ENCODE measurements at places on chromosomes 2 and 18.

GRCh38 chr2:10489842-10490555 lies 41.9 kb upstream of the ODC1 start:
- H3K4me3 ChIP-seq = no peak overlapping the region
- no peak for DNase-seq
- H3K4me1 ChIP-seq = peaks cover 13% of the 10 kb centered on the region
- no peak overlapping the region for H3K27ac ChIP-seq
- H3K36me3 ChIP-seq = no peaks in the 10 kb centered on the region

GRCh38 chr18:22223254-22223964 lies 54.0 kb downstream of the GATA6 start:
- no peak overlapping the region for H3K27ac ChIP-seq
- no peaks in the 10 kb centered on the region for H3K36me3 ChIP-seq
- peaks cover 3% of the 10 kb centered on the region for H3K27me3 ChIP-seq
- H3K4me3 ChIP-seq = no peak overlapping the region

GRCh38 chr18:59520562-59521355 lies 161.7 kb upstream of the LMAN1 start:
- no peaks in the 10 kb centered on the region for H3K27me3 ChIP-seq
- H3K36me3 ChIP-seq = no peaks in the 10 kb centered on the region
- no peaks in the 10 kb centered on the region for H3K4me1 ChIP-seq
- DNase-seq = no peak
- no peak overlapping the region for H3K4me3 ChIP-seq
- no peak overlapping the region for H3K27ac ChIP-seq

DNA sequence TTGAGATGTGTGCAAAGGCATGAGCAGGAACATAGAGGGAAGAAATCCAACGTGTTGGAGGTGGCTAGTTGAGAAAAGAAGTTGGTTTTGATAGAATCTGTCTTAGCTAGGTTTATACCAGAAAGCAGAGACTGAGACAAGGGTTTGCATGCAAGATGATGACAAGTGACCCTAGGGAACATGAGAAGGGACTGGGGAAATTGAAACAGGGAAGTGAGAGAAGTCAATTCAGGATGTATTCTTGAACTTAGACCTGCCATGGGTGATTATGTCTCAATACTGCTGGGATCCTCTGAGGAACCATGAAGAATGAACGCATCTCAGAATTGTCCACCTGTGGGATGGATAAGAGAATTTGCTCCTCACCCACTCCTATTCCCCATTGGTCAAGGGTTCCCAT lies 20.5 kb downstream of the IL36A start:
- H3K4me1 ChIP-seq = no peaks in the 10 kb centered on the region
- no peak overlapping the region for H3K4me3 ChIP-seq
- no peak overlapping the region for H3K27ac ChIP-seq
- no peaks in the 10 kb centered on the region for H3K36me3 ChIP-seq

DNA sequence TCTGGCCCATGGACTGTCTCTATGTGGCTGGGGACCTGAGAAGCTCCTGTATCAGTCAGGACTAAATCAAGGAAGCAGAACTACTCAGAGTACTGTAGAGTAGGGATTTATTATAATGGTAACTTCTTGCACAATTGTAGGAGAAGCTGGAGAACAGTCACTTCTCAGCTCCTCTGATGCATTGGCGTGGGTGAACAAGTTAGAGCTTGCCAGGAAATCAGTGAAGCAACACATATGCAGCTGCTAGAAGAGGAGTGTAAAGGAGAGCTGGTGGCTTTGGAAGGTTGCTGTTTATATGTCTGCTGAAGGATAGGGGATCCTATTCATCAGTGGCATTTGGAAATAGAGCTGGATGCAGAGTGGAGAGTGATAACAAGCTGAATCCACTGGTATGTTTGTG lies 215.5 kb upstream of the CWC22 start:
- H3K4me1 ChIP-seq = no peaks in the 10 kb centered on the region
- DNase-seq = no peak
- no peaks in the 10 kb centered on the region for H3K36me3 ChIP-seq
- H3K27ac ChIP-seq = no peak overlapping the region

- H3K4me1 ChIP-seq = peaks cover 53% of the 10 kb centered on the region
- DNase-seq = no peak
- H3K27ac ChIP-seq = peak overlapping the region; percentile 75
- H3K36me3 ChIP-seq = peaks cover 8% of the 10 kb centered on the region
- H3K4me3 ChIP-seq = peak overlapping the region; percentile 91
Observed at GRCh38 chr2:231785822-231786176, 446 bp upstream of the COPS7B start.

DNA sequence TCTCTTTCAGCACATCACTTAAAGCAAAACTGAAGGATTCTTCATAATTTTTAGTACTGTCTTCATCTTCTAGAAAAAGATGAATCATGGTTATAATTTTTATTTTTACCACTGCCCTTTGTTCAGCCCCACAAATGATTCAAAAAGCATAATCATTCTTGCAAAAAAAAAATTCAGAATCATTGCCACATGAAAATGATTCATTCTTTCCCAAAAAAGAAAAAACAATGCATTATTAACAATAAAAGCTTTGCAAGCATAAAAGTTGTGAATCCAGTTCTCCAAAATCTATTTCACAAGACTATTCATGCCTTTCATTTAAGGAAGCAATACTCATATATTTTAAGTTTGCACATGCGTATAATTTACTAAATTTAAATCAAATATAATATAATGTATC lies 204.8 kb downstream of the RBM43 start:
- H3K36me3 ChIP-seq = no peaks in the 10 kb centered on the region
- no peak overlapping the region for H3K27ac ChIP-seq
- no peak overlapping the region for H3K4me3 ChIP-seq
- H3K4me1 ChIP-seq = no peaks in the 10 kb centered on the region
- H3K27me3 ChIP-seq = no peaks in the 10 kb centered on the region

DNA sequence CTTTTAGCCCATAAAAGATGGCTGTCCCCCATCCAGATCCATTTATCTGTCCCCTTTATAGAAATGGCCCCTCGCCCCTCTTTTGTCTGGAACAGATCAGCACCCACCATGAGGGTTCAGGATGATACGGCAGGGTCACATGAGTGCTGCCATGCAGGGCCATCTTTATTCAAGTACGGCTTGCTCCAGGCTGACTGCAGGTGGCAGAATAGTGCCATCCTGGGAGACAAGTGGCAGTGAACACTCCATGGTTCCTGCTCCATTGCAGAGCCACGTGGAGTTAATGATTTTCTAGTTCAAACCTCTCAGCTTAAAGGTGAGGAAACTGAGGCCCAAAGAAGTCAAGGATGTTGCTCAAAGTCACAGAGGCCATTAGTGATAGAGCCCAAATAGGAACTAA lies 180.6 kb downstream of the CLIP4 start:
- no peaks in the 10 kb centered on the region for H3K36me3 ChIP-seq
- no peak for DNase-seq
- H3K27ac ChIP-seq = no peak overlapping the region
- H3K4me1 ChIP-seq = no peaks in the 10 kb centered on the region
- H3K4me3 ChIP-seq = no peak overlapping the region

- no peak overlapping the region for H3K4me3 ChIP-seq
- no peaks in the 10 kb centered on the region for H3K27me3 ChIP-seq
- DNase-seq = no peak
- peaks cover 14% of the 10 kb centered on the region for H3K36me3 ChIP-seq
- H3K4me1 ChIP-seq = peaks cover 13% of the 10 kb centered on the region
- no peak overlapping the region for H3K27ac ChIP-seq
Observed at GRCh38 chr18:21069468-21069867, 42.1 kb downstream of the ROCK1 start.

DNA sequence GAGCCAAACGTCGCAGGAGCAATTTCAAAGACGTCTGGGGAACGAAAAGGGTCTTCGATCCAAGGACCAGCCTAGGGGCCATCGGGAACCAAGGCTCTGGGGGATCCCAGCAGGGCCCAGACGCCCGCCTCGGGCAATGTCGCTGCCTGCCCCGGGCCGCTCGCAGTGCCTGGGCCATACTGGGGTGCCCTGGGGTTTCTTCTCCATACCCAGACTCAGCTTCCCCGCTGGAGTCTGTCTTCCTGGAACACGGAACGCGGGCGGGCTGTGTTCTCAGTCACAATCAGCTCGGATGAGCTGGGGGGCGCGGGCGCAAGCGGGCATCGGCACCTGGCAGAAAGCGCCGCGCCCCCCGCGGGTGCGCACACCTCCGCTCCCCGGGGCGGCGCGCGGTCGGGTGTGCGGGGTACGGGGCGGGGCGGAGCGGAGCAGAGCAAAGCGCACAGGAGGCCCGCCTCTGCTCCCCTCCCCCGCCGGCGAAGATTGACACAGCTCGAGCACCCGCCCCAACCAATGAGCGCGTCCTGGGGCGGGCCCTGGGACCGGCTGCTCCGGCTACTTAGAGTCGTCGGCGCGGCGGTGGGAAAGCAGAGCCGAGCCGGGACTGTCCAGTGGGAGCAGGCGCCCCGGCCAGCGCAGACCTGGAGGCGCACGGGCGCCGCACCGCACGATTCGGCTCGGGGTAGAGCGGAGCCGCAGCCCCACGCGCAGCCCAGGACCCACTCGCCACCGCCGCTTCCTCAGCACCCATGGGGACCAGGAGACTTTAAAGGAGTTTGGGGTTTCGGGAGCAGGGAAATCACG lies at the start of gene LRATD1:
TSS of gene LRATD1 (plus strand) at position 585 of the 804 bp plus-strand sequence. CDS start 1,263 bp downstream, outside the sequence.
- peaks cover 50% of the 10 kb centered on the region for H3K27me3 ChIP-seq
- H3K27ac ChIP-seq = peak within 1 kb of the TSS; percentile 1
- peaks cover 4% of the 10 kb centered on the region for H3K36me3 ChIP-seq
- no peak within 1 kb of the TSS for H3K4me3 ChIP-seq
- H3K4me1 ChIP-seq = no peaks in the 10 kb centered on the region

DNA sequence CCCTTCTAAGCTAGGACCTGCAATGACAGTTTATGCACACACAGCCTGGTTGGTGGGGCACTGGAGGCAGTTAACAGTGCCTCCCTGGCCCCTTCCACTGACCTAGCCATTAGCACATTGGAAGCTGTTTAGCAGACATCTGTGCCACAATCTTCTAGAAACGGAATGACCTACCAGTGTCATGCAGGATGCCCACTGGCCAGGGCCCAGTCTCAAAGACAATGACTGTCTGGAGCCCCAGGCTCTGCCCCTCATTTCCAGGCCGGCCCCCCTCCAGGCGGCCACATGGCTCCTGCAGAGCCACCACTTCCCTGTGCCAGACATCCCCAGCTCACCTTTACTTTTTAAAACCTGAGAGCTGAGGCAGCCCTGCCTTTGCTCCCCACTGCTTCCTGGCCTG lies 123.5 kb upstream of the CAPN13 start:
- H3K4me3 ChIP-seq = no peak overlapping the region
- peaks cover 12% of the 10 kb centered on the region for H3K4me1 ChIP-seq
- no peaks in the 10 kb centered on the region for H3K27me3 ChIP-seq
- H3K36me3 ChIP-seq = no peaks in the 10 kb centered on the region
- H3K27ac ChIP-seq = no peak overlapping the region

DNA sequence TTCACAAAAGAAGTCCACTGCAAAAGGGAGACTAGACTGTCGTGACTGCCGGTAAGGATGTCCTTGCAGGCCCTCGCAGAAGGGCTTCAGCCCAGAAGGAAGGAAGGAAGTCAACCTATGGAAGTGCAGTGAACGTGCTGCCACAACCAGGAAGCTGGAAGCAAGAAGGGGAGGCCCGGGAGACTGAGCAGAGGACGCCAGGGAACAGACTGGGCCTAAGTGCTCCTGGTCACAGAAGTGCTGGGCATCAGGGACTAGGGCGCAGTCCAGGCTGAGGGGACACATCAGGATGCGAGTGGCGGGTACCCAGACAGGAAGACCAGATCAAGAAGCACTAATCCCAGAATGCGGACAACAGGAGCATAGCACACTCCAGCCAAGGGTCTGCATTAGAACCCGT lies 78.8 kb downstream of the PIEZO2 start:
- no peaks in the 10 kb centered on the region for H3K36me3 ChIP-seq
- H3K27ac ChIP-seq = no peak overlapping the region
- no peak for DNase-seq
- no peaks in the 10 kb centered on the region for H3K4me1 ChIP-seq

GRCh38 chr2:145851730-145852129 lies 1331.8 kb upstream of the ZEB2 start:
- no peak overlapping the region for H3K4me3 ChIP-seq
- no peaks in the 10 kb centered on the region for H3K27me3 ChIP-seq
- H3K27ac ChIP-seq = no peak overlapping the region
- DNase-seq = no peak
- no peaks in the 10 kb centered on the region for H3K4me1 ChIP-seq

DNA sequence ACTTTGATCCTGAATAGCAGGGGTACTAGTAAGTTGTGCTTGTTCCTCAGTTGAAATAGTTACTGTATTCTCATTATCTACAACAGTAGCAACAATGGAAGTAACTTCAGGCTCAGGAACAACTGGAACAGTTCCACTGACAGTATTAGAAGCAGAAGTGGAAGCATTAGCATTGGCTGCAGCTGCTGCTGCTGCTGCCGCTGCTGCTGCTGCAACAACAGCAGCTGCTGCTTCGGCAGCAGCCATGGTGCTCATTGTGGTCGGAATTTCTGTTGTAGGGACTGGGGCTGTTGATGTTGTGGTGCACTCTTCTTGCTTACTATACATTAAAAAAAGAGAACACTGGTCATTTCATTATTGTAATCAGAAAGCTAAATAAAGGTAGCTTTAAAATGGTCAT lies 40.8 kb downstream of the PRPF40A start:
- no peaks in the 10 kb centered on the region for H3K27me3 ChIP-seq
- no peak for DNase-seq
- H3K4me1 ChIP-seq = no peaks in the 10 kb centered on the region

GRCh38 chr18:4119127-4119648 lies 335.9 kb downstream of the DLGAP1 start:
- no peaks in the 10 kb centered on the region for H3K36me3 ChIP-seq
- H3K4me1 ChIP-seq = no peaks in the 10 kb centered on the region
- H3K4me3 ChIP-seq = no peak overlapping the region
- no peak for DNase-seq
- no peak overlapping the region for H3K27ac ChIP-seq
- no peaks in the 10 kb centered on the region for H3K27me3 ChIP-seq

DNA sequence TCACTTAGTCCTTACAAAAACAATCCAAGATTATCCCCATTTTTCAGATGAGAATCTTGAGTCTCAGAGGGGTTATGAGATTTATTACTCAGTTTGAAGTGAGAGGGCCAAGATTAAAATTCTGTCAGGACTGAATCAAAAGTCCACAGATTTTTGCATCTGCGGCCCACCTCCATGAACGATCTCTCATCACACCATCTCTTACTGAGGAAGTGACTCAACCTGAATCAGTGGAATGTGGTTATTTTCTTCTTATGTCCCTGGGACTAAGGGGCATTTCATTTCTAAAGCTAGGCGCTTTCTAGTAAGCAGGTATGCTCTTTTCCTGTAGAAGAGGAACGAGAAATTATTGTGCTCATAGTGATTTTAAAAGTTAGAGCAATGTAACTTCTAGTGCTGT lies 360.3 kb upstream of the SPHKAP start:
- H3K27me3 ChIP-seq = no peaks in the 10 kb centered on the region
- H3K36me3 ChIP-seq = no peaks in the 10 kb centered on the region
- no peak for DNase-seq
- H3K4me1 ChIP-seq = no peaks in the 10 kb centered on the region

- no peak for DNase-seq
- H3K4me1 ChIP-seq = no peaks in the 10 kb centered on the region
- no peak overlapping the region for H3K27ac ChIP-seq
Observed at GRCh38 chr18:21949326-21950015, 208.9 kb downstream of the MIB1 start.

Data from activated CD8-positive, alpha-beta T cell treated with anti-CD3 and anti-CD28 coated beads, Interleukin-2, amount 10 ng/mL, durations not matched to agents 7 days and 5 days (primary cell).